Stimulated activated CD4-positive, alpha-beta T cell treated with anti-CD3 and anti-CD28 coated beads, Interleukin-4, amount 100 ng/mL, for 1 hour (primary cell): ENCODE measurements at places on chromosomes 11 and 22.

- DNase-seq = no peak
Observed at GRCh38 chr22:36918586-36919284, 5.3 kb downstream of the CSF2RB start.

GRCh38 chr11:93288079-93288478 lies 42.5 kb upstream of the DEUP1 start:
- no peak for DNase-seq

GRCh38 chr22:27795053-27795452 lies 6.5 kb downstream of the MN1 start:
- no peak for DNase-seq

- peak; percentile 92 for DNase-seq
Observed at GRCh38 chr22:50342651-50343540, at the start of gene PPP6R2. PPP6R2 (plus strand) TSS chr22:50343327; CDS start chr22:50393909, 50,582 bp downstream.

GRCh38 chr11:62430425-62430824 lies 11.6 kb downstream of the SCGB1A1 start:
- no peak for DNase-seq

GRCh38 chr11:87967459-87967858 lies 207.8 kb downstream of the RAB38 start:
- DNase-seq = no peak

- no peak for DNase-seq
Observed at GRCh38 chr11:31720671-31721365, 90.3 kb downstream of the PAX6 start.
